ENCODE measurements at places on chromosomes 11 and 22. TPM values are rescaled to one million over a fixed set of nuclear protein-coding genes. Genes with fewer than 3 reads are reported as not detected.

MOGAT2 gene
- not detected for polyA plus RNA-seq

VSIG2 gene
- not detected for polyA plus RNA-seq

TUB gene
- 6.7 TPM for polyA plus RNA-seq

NFAM1 gene
- 0.97 TPM for polyA plus RNA-seq

SLC22A25 gene
- 0.14 TPM for polyA plus RNA-seq

SCN3B gene
- 0.77 TPM for polyA plus RNA-seq

SLC25A18 gene
- 0.27 TPM for polyA plus RNA-seq

FOLR1 gene
- 3.9 TPM for polyA plus RNA-seq

GLYATL1 gene
- polyA plus RNA-seq: 2.9 TPM

CD3E gene
- not detected for polyA plus RNA-seq

PLEKHB1 gene
- polyA plus RNA-seq: 23.5 TPM

TXNRD2 gene
- 24.2 TPM for polyA plus RNA-seq

SLC15A3 gene
- 0.27 TPM for polyA plus RNA-seq

DEUP1 gene
- 2.0 TPM for polyA plus RNA-seq

DAGLA gene
- 3.4 TPM for polyA plus RNA-seq

MRPL40 gene
- 91.3 TPM for polyA plus RNA-seq

DEPDC7 gene
- polyA plus RNA-seq: 2.8 TPM

VSIG10L2 gene
- polyA plus RNA-seq: not detected

OR52E1 gene
- polyA plus RNA-seq: not detected

OR4D9 gene
- polyA plus RNA-seq: not detected

TSSK2 gene
- not detected for polyA plus RNA-seq

IL18 gene
- not detected for polyA plus RNA-seq

C1QTNF5 gene
- polyA plus RNA-seq: 5.8 TPM

GSTT2B gene
- polyA plus RNA-seq: 28.8 TPM

WBP2NL gene
- polyA plus RNA-seq: not detected

KCNE3 gene
- polyA plus RNA-seq: 0.33 TPM

RASSF10 gene
- polyA plus RNA-seq: 0.09 TPM

KCNQ1 gene
- polyA plus RNA-seq: 18.8 TPM

RFPL2 gene
- 0.40 TPM for polyA plus RNA-seq

HTR3A gene
- not detected for polyA plus RNA-seq

OR8G1 gene
- not detected for polyA plus RNA-seq

IGLL1 gene
- polyA plus RNA-seq: not detected
